ENCODE measurements at places on chromosomes 7 and 10. TPM values are rescaled to one million over a fixed set of nuclear protein-coding genes. Genes with fewer than 3 reads are reported as not detected.

- H3K4me3 ChIP-seq: no peak overlapping the region
- H3K27ac ChIP-seq: no peak overlapping the region
- no peaks in the 10 kb centered on the region for H3K27me3 ChIP-seq
- H3K36me3 ChIP-seq: no peaks in the 10 kb centered on the region
- H3K4me1 ChIP-seq: no peaks in the 10 kb centered on the region
Measured at GRCh38 chr10:120494313-120494710, 37.3 kb downstream of the PLPP4 start.

DNA sequence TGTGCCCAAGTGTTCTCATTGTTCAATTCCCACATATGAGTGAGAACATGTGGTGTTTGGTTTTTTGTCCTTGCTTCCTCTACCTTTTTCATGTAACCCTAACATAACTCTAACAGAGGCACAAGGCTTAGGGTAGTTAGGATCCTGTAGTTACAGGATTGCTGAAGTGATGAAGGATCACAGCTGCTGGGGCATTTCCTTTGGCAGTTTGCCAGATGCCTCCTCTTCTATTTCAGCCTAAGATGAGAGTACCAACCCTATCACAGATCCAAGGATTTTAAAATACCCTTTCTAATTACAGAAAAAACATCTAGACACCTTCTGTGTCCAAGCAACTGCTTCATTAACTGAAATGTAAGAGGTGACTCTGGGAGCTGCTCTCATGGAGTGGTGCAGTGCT lies 141.7 kb upstream of the COL1A2 start:
- no peak for DNase-seq
- no peaks in the 10 kb centered on the region for H3K27me3 ChIP-seq
- no peaks in the 10 kb centered on the region for H3K4me1 ChIP-seq
- no peak overlapping the region for H3K4me3 ChIP-seq
- no peak overlapping the region for H3K27ac ChIP-seq

DNA sequence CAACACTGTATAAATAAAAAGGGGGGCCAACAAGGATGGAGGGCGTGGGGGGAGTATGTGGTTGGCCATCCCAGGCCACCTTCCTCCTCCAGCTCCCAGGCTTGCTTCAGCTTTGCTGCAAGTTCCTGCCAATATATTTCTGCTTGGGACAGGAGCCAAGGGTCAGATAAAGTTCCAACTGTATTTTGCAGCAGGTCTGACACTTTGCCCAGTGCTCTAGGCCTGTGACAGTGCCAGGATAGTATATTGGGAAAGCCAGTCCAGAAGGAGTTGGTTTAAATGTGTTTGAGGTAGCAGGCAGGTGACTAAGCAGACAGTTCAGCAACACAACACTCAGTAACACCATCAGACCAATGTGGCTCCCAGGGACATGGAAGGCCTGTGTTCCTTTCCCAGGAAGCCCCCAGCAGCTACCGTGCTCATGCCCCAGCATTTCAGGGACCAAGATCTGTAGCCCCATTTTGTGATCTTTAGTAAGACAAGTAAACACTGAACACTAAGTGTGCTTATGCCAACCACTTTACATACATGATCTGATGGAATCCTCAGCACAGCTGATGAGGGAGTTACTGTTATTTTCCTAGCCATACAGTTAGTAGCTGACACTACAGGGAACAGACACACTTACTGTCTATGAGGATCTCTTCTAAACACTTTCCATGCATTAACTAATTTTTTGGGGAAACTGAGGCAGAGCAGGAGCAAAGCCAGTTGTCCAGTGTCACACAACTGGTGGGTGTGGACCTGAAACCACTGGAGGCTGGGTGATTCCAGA lies 38.9 kb downstream of the DNAJB12 start:
- H3K4me1 ChIP-seq: peaks cover 89% of the 10 kb centered on the region
- peak overlapping the region; percentile 92 for H3K27ac ChIP-seq
- peak; percentile 66 for DNase-seq
- H3K27me3 ChIP-seq: no peaks in the 10 kb centered on the region
- no peak overlapping the region for H3K4me3 ChIP-seq
- H3K36me3 ChIP-seq: no peaks in the 10 kb centered on the region

DNA sequence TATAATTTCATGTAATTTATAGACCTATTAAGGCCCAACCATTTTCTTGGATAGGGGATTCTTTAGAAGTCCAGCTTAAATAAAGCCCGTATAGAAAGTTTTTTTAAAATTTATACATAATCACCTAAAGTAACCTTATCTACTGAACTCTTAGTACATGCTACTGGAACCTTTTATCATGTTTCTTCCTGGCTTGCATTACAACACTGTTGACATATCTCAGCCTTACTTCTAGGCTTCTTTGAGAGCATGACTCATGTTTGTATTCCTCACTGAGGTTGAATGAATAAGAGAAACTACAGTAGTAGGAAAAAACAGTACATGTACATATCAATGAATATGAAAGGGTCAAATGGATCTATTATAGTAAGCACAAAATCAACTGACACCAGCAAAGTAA lies 8.2 kb upstream of the MAGI2 start:
- H3K27me3 ChIP-seq: no peaks in the 10 kb centered on the region
- no peaks in the 10 kb centered on the region for H3K4me1 ChIP-seq
- no peaks in the 10 kb centered on the region for H3K36me3 ChIP-seq
- H3K4me3 ChIP-seq: no peak overlapping the region

DNA sequence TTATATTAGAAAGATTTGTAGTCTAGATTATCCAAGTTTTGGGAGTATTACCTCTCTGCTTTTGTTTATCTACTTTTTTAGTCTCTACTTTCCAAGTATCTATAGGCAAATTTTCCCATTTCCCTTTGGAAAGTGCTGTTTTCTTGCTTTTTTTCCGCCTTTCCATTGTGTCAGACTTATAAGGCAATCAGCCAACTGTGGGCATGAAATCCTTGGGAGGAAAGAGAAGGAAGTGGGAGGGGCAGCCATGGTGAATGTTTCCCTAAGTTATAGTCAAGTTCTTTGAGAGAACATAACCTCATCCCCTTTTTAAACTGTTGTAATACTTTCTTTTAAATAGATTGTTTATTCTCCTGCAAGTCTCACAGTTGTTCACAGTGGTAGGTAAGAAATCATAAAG lies 52.6 kb downstream of the PTEN start:
- H3K4me1 ChIP-seq: peaks cover 40% of the 10 kb centered on the region
- DNase-seq: no peak
- no peak overlapping the region for H3K4me3 ChIP-seq
- H3K36me3 ChIP-seq: no peaks in the 10 kb centered on the region
- no peaks in the 10 kb centered on the region for H3K27me3 ChIP-seq
- peak overlapping the region; percentile 5 for H3K27ac ChIP-seq

DNA sequence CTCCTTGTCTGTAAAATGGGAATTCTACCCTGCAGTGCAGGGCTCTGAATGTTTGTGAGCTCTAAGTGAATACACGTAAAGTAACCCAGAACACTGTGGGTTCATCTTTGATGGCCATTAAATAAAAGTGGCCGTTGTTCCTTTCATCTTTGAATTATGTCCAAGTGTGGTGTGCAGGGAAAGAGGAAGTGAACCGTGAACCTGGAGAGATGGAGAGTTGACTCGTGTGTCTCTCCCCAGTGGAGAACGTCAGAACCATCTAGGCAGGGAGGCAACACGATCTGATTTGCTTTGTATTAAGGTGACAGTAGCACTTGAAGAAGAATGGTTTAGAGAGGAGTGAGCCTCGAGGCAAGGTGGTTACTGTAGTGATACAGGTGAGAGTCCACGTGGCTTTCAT lies 93.5 kb upstream of the GJD4 start:
- H3K36me3 ChIP-seq: peaks cover 10% of the 10 kb centered on the region
- no peak for DNase-seq
- no peaks in the 10 kb centered on the region for H3K4me1 ChIP-seq
- H3K27me3 ChIP-seq: no peaks in the 10 kb centered on the region

SPDYE5 gene
- polyA plus RNA-seq: 0.03 TPM
